Activated naive CD4-positive, alpha-beta T cell treated with anti-CD3 and anti-CD28 coated beads, Interleukin-2, amount 10 ng/mL, durations not matched to agents 7 days and 5 days (primary cell): ENCODE measurements at places on chromosomes 3 and 15.

- peaks cover 17% of the 10 kb centered on the region for H3K27me3 ChIP-seq
- H3K4me1 ChIP-seq: no peaks in the 10 kb centered on the region
- no peaks in the 10 kb centered on the region for H3K36me3 ChIP-seq
- H3K27ac ChIP-seq: no peak overlapping the region
Observed at GRCh38 chr3:14047841-14048240, 76.8 kb downstream of the CHCHD4 start.

GRCh38 chr15:46278062-46278461, 643.2 kb downstream of the SQOR start:
- no peaks in the 10 kb centered on the region for H3K27me3 ChIP-seq
- no peak overlapping the region for H3K27ac ChIP-seq
- DNase-seq: no peak
- H3K4me3 ChIP-seq: no peak overlapping the region
- H3K4me1 ChIP-seq: no peaks in the 10 kb centered on the region

- H3K4me1 ChIP-seq: peaks cover 55% of the 10 kb centered on the region
- no peaks in the 10 kb centered on the region for H3K27me3 ChIP-seq
- no peak for DNase-seq
- H3K27ac ChIP-seq: no peak overlapping the region
Observed at GRCh38 chr3:111601810-111602209, 6.7 kb upstream of the ZBED2 start.

DNA sequence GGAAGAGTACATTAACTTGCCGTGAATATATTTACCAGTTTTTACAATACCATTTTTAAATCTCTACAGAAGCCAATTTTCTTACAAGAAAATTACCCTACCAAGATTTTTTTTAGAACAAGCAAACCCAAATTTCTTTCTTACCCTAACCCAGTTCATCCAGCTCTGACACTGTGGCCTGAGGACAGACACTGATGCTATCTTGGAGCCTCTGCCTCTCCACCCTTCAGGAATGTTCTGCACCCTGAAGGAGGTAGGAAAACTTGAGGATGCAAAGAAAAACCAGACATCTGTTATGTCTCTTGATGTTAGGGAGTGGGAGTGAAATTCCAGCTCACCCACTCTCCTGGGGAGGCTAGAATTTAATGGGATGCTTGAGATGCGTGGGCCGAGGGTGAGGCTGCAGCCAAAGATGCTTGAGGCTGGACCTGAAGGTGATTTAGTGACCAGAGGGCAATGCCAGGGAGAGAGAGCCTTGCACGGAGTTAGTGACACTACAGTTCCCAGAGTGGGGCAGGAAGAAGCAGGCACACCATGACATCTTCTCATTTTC, 69.9 kb downstream of the LIPC start:
- H3K4me1 ChIP-seq: peaks cover 32% of the 10 kb centered on the region
- no peak for DNase-seq
- peaks cover 5% of the 10 kb centered on the region for H3K36me3 ChIP-seq
- H3K27ac ChIP-seq: no peak overlapping the region

GRCh38 chr3:53181024-53181371, 20.0 kb downstream of the PRKCD start:
- H3K4me1 ChIP-seq: peaks cover 4% of the 10 kb centered on the region
- H3K4me3 ChIP-seq: no peak overlapping the region
- H3K27ac ChIP-seq: no peak overlapping the region
- H3K36me3 ChIP-seq: peaks cover 23% of the 10 kb centered on the region

- peaks cover 7% of the 10 kb centered on the region for H3K4me1 ChIP-seq
- peaks cover 66% of the 10 kb centered on the region for H3K27me3 ChIP-seq
- H3K36me3 ChIP-seq: no peaks in the 10 kb centered on the region
- DNase-seq: no peak
Observed at GRCh38 chr3:57081173-57081572, 20.7 kb downstream of the SPATA12 start.

- H3K27me3 ChIP-seq: no peaks in the 10 kb centered on the region
- H3K36me3 ChIP-seq: no peaks in the 10 kb centered on the region
- no peaks in the 10 kb centered on the region for H3K4me1 ChIP-seq
- no peak overlapping the region for H3K27ac ChIP-seq
- no peak for DNase-seq
Observed at GRCh38 chr3:73529308-73530021, 95.3 kb downstream of the PDZRN3 start.

DNA sequence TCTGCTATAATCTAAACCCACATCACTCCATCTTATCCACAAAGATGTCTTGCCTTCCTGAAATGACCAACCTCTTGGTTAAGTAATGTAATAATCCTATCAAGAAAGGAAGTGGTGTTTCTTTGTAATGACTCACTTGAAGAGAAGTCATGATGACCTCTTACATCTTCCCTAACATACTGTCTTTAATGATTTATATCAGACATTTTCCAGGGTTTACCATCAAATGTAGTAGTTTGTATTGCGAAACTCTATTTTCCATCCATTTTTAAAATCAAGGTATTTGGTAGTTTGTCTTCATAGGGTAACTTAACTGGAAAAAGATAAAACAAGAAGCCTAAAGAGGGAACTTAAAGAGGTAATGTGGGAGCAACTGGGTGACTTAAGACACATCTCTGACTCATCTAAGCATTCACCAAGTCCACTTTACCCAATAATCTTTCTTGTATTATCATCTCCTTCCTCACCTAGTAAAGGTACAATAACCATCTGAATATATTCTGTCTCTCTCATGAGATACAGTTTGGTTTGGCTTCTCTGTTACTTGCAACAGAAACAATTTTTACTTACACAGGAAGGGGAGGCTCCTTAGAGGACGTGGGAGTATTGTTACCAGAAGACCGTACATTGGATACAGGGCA, 5.7 kb upstream of the MAPK6 start:
- H3K4me1 ChIP-seq: peaks cover 32% of the 10 kb centered on the region
- no peak overlapping the region for H3K27ac ChIP-seq
- DNase-seq: no peak
- H3K4me3 ChIP-seq: no peak overlapping the region

DNA sequence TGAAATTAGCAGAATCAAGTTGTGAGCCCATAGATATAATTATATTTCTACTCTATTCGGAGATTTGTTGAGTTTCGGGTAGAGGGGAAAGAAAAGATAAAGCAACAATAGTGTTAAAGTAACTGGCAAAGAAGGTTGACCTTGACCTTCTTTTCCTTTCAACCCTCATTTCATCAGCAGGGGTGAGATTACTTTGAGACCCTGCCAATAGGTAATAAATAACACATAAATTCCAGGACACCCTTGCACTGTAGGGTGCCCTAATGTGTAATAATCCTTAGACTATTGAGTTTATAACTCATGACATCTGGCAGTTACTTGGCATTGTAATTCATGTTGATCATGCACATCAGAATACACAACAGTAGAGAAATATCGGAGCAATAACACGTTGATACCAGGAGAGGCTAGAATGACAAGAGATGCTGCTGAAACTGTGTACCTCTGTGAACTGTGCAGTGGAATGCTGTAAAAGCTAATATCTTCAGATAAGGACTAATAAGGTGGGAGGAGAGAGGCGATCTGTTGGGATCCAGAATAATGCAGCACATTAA, 426.7 kb downstream of the ROBO2 start:
- no peaks in the 10 kb centered on the region for H3K27me3 ChIP-seq
- H3K4me3 ChIP-seq: no peak overlapping the region
- H3K4me1 ChIP-seq: no peaks in the 10 kb centered on the region

DNA sequence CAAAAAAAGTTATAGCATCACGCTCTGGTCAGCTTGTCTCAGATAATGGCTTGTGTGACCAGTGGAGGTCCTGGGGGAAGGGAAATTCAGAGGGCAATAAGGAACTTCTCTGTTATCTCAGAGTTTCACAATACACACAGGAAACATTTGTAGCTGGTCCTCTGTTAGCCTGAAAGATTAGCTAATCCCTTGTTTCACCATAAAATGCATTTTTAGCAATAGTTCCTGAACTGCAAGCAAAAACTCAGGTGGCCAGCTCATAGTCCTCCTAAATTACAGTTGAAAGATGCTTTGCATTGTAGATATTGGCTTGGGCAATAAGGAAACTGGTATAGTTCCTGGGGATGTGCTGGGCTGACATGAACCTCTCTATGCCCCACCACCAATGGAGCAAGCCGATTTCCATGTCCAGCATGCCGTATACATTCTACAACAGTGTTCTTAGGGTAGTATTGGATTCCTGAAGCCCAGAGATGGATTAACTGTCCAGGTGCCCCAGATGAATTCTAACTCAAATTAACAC, 141.5 kb upstream of the TBL1XR1 start:
- no peaks in the 10 kb centered on the region for H3K36me3 ChIP-seq
- peaks cover 25% of the 10 kb centered on the region for H3K4me1 ChIP-seq
- no peak overlapping the region for H3K27ac ChIP-seq
- no peak overlapping the region for H3K4me3 ChIP-seq
- DNase-seq: no peak

GRCh38 chr3:100096866-100097265, 17.4 kb downstream of the FILIP1L start:
- H3K4me1 ChIP-seq: peaks cover 8% of the 10 kb centered on the region
- H3K27ac ChIP-seq: no peak overlapping the region
- DNase-seq: peak; percentile 24

- H3K4me3 ChIP-seq: peak overlapping the region; percentile 57
- no peak for DNase-seq
- H3K4me1 ChIP-seq: peaks cover 67% of the 10 kb centered on the region
- H3K36me3 ChIP-seq: peaks cover 17% of the 10 kb centered on the region
- no peaks in the 10 kb centered on the region for H3K27me3 ChIP-seq
- peak overlapping the region; percentile 86 for H3K27ac ChIP-seq
Observed at GRCh38 chr3:15796771-15797641, 773 bp downstream of the ANKRD28 start.

- peaks cover 5% of the 10 kb centered on the region for H3K27me3 ChIP-seq
- no peak overlapping the region for H3K4me3 ChIP-seq
- H3K27ac ChIP-seq: no peak overlapping the region
- no peak for DNase-seq
- no peaks in the 10 kb centered on the region for H3K4me1 ChIP-seq
Observed at GRCh38 chr15:57460208-57460816, 84.0 kb downstream of the CGNL1 start.

DNA sequence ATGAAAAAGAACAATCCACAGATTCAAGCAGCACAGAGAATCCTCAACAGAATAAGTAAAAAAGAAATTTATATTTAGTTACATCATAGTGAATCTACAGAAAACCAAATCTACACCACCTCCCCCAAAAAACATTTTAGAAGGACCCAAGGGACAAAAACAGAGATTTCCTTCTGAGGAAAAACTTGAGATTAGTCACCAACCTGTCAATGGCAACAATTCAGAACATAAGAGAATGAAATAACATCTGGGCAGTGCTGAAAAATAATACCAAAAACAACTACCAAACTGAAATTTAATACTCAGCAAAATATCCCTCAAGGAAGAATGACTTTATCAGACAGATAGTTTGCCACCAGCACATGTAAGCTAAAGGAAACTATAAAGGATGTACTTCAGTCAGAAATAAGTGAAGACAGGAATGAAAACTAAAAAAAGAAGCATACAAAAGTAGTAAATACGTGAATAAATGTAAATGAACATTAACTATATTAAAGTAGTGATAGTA, 260.7 kb downstream of the ULK4 start:
- no peak overlapping the region for H3K27ac ChIP-seq
- H3K4me1 ChIP-seq: no peaks in the 10 kb centered on the region
- no peak for DNase-seq
- no peaks in the 10 kb centered on the region for H3K36me3 ChIP-seq

GRCh38 chr15:75840659-75841058, 2.6 kb upstream of the UBE2Q2 start:
- H3K4me3 ChIP-seq: no peak overlapping the region
- peaks cover 19% of the 10 kb centered on the region for H3K27me3 ChIP-seq
- H3K27ac ChIP-seq: no peak overlapping the region

DNA sequence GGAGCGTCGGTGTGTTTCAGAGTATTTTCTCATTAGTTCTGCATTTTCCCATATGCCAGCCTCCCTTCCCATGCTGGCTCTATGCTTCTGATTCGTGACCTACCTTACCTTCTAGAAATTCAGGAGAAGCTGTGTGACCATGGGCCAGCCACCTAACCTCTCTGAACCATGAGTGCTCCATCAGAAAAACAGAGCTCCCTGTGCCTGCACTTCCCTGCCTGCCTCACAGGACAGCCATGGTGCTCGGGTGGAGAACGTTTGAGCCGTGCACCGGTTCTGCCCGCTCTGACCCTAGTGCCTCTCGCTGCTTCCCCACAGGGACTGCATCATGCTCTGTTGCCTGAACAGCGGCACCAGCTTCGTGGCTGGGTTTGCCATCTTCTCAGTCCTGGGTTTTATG, 74.5 kb upstream of the SLC6A1 start:
- no peak for DNase-seq
- no peak overlapping the region for H3K4me3 ChIP-seq
- H3K36me3 ChIP-seq: no peaks in the 10 kb centered on the region
- no peaks in the 10 kb centered on the region for H3K4me1 ChIP-seq
- no peak overlapping the region for H3K27ac ChIP-seq
- H3K27me3 ChIP-seq: peaks cover 4% of the 10 kb centered on the region
